ENCODE measurements at places on chromosomes 13 and 19. TPM values are rescaled to one million over a fixed set of nuclear protein-coding genes. Genes with fewer than 3 reads are reported as not detected.

The SMIM17 gene
- total RNA-seq: 0.14 TPM

The ZNF569 gene
- 7.1 TPM for total RNA-seq

The FFAR3 gene
- total RNA-seq: 0.14 TPM

The KLK7 gene
- total RNA-seq: not detected

The ZNF723 gene
- not detected for total RNA-seq

The CCDC70 gene
- not detected for total RNA-seq

The B3GNT8 gene
- total RNA-seq: 2.3 TPM

The ZNF534 gene
- total RNA-seq: not detected

The FUT6 gene
- total RNA-seq: not detected

The MBD3L2 gene
- total RNA-seq: not detected

The KLC3 gene
- under 0.01 TPM for total RNA-seq

The KCNN4 gene
- 0.28 TPM for total RNA-seq

The CGB2 gene
- total RNA-seq: not detected
